Cardiac atrium fibroblast (primary cell): ENCODE measurements at places on chromosomes 6 and 20. TPM values are rescaled to one million over a fixed set of nuclear protein-coding genes. Genes with fewer than 3 reads are reported as not detected.

DSE gene
- total RNA-seq = 30.7 and 62.9 TPM in 2 replicates

ATRN gene
- 30.3 and 38.2 TPM in 2 replicates for total RNA-seq

MAP7 gene
- total RNA-seq = 0.32 and 0.90 TPM in 2 replicates

RAET1L gene
- not detected in 2 replicates for total RNA-seq

TMEM200A gene
- total RNA-seq = 0.90 and 2.8 TPM in 2 replicates

NDUFAF5 gene
- total RNA-seq = 3.4 and 4.5 TPM in 2 replicates

DST gene
- total RNA-seq = 97.7 and 112 TPM in 2 replicates

CST2 gene
- 0.16 TPM in 1 of 2 replicates, not detected in the other for total RNA-seq

BTNL2 gene
- total RNA-seq = not detected in 2 replicates

WFDC2 gene
- not detected in 2 replicates for total RNA-seq

CDKN1A gene
- 196 and 348 TPM in 2 replicates for total RNA-seq

ADGRF4 gene
- 0.16 TPM in 1 of 2 replicates, not detected in the other for total RNA-seq

PREX1 gene
- 6.9 and 9.9 TPM in 2 replicates for total RNA-seq

ZBP1 gene
- not detected in 2 replicates for total RNA-seq

PTPRT gene
- 0.16 TPM in 1 of 2 replicates, not detected in the other for total RNA-seq

OR2H2 gene
- not detected in 2 replicates for total RNA-seq

SOX4 gene
- 5.8 and 7.6 TPM in 2 replicates for total RNA-seq

MROH8 gene
- 0.36 and 1.9 TPM in 2 replicates for total RNA-seq

CNPY3 gene
- 24.3 and 26.7 TPM in 2 replicates for total RNA-seq

ESR1 gene
- under 0.01 and 0.16 TPM in 2 replicates for total RNA-seq

APOM gene
- total RNA-seq = 7.6 TPM in 1 of 2 replicates, not detected in the other

GPR63 gene
- under 0.01 TPM in 1 of 2 replicates, not detected in the other for total RNA-seq

NKAIN2 gene
- total RNA-seq = not detected in 2 replicates

FBXO5 gene
- 7.6 and 8.4 TPM in 2 replicates for total RNA-seq

PRND gene
- total RNA-seq = under 0.01 and 0.81 TPM in 2 replicates
